ENCODE measurements at places on chromosomes 6 and 20. TPM values are rescaled to one million over a fixed set of nuclear protein-coding genes. Genes with fewer than 3 reads are reported as not detected.

- no peak for DNase-seq
Measured at GRCh38 chr6:34947561-34947960, 58.5 kb downstream of the ANKS1A start.

- no peak for DNase-seq
Measured at GRCh38 chr20:25064561-25065071, 6.7 kb upstream of the ACSS1 start.

DNA sequence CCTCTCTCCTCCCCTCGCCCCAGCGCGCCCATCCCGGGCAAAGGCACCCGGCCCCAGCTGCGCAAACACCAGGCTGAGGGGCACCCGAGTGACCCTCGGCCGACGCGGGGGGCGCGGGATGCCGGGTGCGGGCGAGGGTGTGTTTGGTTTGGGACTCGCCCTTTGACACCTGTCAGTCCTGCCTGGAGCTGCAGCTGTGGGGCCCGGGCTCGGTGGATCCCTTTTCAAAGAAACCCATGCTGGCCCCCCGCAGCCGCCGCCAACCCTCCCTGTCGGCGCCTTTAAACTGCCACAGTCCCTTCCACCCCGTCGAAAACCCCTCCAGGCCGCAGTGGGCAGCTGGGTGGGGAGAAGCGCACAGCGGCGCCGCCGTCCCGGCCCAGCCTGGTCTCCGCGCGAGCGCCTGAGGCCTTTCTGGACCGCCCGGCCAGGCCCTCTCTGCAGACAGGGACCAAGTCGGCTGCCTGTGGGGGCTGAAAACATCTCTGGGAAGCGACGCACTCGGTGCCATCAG is 5.5 kb downstream of the FOXQ1 start:
- no peak for DNase-seq

DNA sequence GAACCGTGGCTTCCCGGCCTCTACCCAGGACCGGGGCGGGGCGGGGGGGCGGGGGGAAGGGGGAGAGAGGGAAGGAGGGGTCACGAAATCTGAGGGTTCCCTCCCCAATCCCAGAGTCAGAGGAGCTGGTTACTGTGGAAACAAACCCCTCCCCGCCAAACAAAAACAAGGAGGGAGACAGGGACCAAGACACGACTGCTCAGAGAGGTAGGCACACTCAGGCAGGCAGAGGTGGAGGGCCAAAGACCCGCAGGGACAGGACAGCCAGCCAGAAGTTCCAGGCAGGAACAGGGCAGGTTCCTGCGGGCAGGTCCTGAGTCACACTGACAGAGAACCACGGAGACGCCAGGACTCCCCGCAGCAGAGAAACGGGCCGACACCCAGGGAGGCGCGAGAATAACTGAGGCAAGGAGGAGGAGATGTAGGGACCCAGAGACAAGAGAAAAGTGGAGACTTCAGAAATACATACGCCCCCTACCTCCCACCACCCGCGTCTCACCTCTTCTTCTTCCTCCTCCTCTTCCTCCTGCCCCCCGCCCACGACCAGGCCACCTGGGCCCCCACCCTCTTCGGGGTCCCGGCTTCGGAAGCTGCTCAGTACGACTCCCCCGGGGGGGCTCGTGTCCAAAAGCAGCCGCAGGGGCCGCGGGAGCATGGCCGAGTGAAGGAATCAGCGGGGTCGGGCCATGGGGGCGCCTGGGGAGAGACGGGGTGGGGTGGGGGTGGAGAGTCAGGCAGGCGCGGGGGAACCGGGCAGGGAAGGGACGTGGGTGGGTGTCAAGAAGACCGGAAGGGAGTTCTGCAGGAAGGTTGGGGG is 578 bp downstream of the RGL2 start:
- DNase-seq = peak; percentile 77

- no peak for DNase-seq
Measured at GRCh38 chr6:64217721-64218620, 582.4 kb downstream of the PHF3 start.

GRCh38 chr20:50276119-50277063 is 85.8 kb downstream of the CEBPB start:
- DNase-seq = no peak

- no peak for DNase-seq
Measured at GRCh38 chr20:35342154-35342769, 50.0 kb upstream of the FAM83C start.

DNA sequence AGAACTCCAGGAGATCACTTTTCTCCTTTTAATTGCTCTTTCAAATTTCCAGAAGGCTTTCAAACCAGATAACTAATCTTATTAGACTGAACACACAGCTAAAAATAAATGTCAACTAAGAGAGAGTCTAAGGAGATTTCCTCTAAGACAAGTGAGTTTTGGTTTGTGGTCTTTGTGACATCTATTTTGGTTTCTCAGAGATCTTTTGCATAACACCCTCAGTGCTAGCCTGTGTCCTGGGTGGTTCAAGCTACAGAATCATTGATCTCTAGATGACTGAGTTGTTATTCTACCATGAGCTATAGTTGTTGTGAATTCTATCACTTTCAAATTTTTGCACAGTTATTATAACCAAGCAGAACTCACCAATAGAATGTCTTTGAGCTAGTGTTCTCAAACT is 49.1 kb upstream of the PLCB4 start:
- DNase-seq = no peak

- DNase-seq = peak; percentile 42
Measured at GRCh38 chr6:149130508-149130907, 187.0 kb upstream of the TAB2 start.

GRCh38 chr6:44779130-44779826 is 391.8 kb downstream of the CDC5L start:
- no peak for DNase-seq

- no peak for DNase-seq
Measured at GRCh38 chr20:31803552-31804291, 15.4 kb upstream of the MYLK2 start.

DNA sequence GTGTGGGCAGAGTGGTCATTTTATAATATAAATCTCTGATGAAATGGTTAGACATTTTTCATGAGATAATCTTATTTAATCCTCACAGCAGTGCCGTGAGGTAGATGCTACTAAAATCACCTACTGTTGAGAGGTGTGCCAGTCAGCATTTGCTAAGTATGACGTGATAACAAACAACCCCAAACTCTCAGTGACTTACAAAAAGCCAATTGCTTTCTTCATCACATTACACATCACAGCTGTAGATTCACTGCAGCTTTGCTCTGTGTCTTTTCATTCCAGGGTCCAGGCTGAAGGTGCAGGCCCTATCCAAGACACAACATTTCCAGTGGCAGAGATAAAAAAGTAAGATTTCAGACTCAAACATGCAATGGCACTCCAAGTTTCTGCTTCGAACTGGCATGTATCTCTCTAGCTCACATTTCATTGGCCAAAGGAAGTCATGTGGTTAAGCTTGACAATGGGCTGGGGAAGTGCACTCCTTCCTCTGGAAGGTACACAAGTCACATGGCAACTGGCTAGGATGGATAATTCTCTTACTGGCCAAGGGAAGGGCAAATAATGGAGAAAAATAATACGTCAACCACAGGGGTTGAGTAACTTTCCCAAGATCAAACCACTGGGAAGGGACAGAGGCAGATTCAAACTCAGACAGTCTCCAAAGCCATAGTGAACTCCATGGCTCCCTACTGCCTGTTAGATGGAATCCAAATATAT is 69.5 kb upstream of the EPB41L1 start:
- no peak for DNase-seq

Gene ETV7
- 0.13 TPM for polyA plus RNA-seq

Gene PLAGL1
- 109 TPM for polyA plus RNA-seq

Gene NOL7
- polyA plus RNA-seq = 88.1 TPM

Gene HSD17B8
- polyA plus RNA-seq = 31.6 TPM

Gene SLC44A4
- polyA plus RNA-seq = 68.8 TPM

Gene MAFB
- polyA plus RNA-seq = 143 TPM

Gene GPR6
- not detected for polyA plus RNA-seq

Gene TRIM15
- polyA plus RNA-seq = not detected

Gene CSTF1
- polyA plus RNA-seq = 42.1 TPM
